ENCODE measurements at places on chromosomes 2 and 18. TPM values are rescaled to one million over a fixed set of nuclear protein-coding genes. Genes with fewer than 3 reads are reported as not detected.

ZAP70 gene
- under 0.01 TPM for total RNA-seq

DNA sequence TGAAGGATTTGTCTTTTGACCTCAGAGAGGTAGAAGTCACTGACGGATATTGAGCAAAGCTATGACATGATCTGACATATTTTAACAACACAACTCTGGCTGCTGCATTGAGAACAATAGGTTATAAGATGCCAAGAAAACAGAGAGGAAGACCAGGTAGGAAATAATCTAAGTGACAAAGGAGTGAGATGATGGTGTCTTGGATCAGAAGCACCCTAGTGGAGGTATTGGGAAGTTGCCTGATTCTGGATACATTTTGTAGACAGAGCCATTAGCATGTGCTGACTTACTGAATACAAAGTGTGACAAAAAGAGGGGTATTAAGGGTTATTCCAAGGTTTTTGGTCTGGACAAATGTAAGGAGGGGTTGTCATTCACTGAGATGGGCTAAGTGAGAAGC lies 1438.1 kb downstream of the DPP10 start:
- DNase-seq = no peak

DNA sequence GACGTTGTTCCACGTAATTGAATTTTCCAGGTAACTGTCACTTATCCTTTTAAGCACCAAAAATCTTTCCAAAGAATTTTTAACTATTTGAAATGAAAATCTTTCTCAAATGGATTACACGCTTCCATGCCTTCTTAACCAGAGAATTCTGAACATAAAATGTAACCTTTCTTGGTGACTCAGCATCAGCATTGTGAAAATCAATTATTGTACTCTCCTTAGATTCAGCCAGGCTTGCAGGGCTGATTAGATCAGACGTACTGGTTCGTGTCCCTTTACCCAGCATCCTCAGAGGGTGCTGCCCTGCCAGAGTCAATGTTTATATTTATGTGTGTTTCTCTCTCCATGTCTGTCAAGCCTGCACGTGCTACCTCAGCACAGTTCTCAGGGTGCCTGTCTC lies 623.9 kb downstream of the CNTNAP5 start:
- no peak for DNase-seq

DNA sequence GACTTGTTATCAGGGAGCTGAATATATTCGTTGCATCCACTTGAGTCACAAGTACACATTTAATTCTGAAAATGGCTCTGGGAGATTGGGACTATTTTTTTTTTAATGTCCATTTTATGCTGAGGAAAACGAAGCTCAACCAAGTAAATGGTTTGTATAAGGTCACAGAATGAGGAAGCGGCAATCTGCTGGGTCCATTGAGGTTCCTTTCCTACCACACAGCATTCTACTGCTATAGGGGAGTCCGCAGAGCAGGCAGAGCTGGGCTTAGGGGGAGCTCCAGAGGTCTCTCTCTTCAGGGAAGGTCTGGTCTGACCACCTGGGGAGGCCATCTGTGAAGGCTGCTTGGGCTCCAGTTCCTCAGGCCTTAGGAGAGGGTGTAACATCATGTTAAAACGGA lies 77.9 kb downstream of the MCFD2 start:
- no peak for DNase-seq

MAIP1 gene
- 26.8 TPM for total RNA-seq

GRCh38 chr18:35141567-35142274 lies 99.1 kb upstream of the ZNF397 start:
- no peak for DNase-seq

GRCh38 chr2:75064691-75065396 lies 106.4 kb downstream of the POLE4 start:
- peak; percentile 64 for DNase-seq

DNA sequence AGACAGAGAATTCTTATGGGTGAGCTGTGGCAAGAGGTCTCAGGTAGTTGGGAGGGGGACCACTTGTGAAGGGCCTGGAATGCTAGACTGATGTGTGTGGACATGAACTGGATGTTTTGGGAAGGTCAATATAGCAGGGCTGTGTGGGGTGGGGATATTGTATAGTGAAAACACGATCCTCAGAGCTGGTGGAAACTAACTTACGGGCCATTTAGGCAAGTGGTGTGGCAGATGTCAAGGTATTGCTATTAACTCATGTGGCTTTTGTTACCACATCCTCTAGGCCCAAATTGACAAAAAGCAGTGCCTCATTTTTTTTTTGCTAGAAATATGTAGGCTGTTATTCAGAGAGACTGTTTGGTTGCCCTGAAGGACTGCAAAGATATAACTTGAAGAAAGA lies 8.0 kb upstream of the GALNT1 start:
- no peak for DNase-seq

UGT1A8 gene
- total RNA-seq = not detected

HOXD12 gene
- not detected for total RNA-seq

UGT1A9 gene
- not detected for total RNA-seq

ARHGAP25 gene
- 0.29 TPM for total RNA-seq

DNA sequence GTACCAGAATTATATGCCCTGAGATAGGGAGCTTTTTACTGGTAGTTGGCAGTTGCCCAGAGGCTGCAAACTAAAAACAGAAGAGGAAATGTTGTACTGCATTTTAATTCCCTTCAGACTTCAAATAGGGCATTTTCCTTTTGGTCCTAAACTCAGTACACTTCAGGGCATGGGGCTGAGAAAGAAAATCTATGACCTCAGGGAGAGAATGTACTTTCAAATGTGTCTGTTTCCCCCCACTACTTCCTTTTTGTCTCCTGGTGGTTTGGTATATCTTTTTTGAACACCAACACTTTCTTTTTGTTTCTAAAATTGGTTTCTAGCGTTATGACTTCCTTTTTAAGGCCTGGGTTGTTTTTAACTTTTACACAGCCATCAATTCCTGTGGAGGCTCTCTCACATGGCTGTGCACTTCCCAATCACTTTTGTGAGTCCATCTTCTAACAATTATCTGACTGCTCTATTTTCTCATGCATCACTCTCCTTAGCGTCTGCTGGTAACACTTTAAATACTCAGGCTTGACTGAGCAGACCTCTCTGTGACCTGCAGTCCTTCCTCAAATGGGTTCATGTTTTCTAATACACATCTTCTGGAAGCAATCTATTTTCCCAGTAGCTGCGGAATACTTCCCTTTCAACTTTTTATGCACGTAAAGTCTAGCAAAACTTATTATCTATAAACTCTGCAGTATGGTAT lies 596.0 kb downstream of the LRP1B start:
- no peak for DNase-seq

SETBP1 gene
- 23.0 TPM for total RNA-seq

CHRND gene
- not detected for total RNA-seq

DNA sequence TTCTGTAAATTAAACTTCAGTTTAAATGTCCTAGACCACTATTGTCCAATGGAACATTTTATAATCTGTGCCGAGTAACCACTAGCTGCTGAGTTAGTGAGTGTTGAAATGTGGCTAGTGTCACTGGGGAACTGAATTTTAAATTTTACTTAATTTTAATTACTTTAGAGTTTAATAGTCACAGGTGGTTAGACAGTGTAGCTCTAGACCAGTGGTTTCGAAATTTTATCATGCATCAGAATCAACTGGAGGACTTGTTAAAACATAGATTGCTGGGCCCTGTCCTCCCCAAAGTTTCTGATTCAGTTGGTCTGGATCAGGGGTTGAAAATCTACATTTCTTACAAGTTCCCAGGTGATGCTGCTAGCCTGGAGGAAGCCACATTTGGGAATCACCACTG lies 110.4 kb downstream of the FMNL2 start:
- no peak for DNase-seq

AOX1 gene
- 76.4 TPM for total RNA-seq

GRCh38 chr18:46716336-46716735 lies 40.5 kb downstream of the ST8SIA5 start:
- no peak for DNase-seq

DNA sequence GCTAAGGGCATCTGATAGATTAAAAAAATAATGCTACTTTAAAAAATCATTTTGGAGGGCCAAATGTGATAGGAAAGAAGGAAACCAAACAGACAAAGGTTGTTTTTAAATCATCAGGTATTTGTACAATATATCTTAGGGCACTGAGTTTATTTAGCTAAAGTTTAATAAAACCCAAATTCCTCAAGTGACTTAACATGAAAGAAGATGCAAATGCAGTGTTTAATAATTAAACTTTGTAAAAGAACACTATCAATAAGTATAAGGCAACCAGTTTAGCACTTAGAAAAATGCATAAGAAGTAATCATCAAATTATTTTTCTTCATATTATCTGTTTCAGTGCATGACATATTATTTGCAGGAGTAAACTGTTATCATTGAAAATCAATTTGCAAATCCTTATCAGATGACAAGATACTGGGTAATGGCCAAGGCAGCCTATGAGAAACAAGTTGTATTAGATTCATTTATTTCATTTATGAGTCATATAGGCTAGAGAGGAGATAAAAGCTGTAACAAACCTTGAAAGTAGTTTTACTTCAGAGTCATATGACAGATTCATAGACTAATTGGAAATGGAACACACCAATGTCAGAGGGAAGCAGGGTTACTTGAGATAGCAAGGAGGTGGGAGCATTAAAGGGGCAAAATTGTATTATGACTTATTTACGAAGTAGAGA lies 165.5 kb downstream of the GCA start:
- no peak for DNase-seq

DNA sequence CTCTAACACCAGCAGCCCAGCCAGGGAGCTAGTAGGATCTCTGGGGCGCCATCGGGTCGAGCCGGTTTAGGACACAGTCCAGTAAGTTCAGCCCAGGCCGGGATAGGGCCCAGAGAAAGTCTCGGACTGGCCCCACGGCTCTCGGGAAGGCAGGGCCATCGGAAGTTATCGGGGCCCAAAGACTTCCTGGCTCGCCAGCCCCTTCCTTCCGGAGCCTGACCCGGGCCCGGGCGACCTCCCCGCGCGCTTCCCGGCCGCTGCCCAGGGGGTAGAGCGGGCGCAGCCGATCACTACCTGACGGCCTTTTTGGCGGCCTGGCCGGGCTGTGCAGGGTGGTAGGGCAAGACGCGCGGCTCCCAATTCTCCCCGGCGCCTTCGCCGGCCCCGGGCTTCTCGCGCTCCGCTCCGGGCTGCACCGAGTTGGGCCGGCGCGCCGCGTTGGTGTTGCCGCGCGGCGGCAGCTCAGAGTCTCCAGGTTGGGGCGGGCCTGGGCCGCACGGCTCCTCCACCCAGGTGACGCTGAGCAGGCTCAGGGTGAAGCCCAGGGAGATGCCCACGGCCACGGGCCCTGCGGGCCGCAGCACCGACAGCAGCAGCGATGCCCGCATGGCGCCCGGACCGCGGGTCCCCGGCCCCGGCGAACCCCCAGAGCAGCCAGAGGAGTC lies 546 bp downstream of the CHPF start:
- peak; percentile 96 for DNase-seq

DNA sequence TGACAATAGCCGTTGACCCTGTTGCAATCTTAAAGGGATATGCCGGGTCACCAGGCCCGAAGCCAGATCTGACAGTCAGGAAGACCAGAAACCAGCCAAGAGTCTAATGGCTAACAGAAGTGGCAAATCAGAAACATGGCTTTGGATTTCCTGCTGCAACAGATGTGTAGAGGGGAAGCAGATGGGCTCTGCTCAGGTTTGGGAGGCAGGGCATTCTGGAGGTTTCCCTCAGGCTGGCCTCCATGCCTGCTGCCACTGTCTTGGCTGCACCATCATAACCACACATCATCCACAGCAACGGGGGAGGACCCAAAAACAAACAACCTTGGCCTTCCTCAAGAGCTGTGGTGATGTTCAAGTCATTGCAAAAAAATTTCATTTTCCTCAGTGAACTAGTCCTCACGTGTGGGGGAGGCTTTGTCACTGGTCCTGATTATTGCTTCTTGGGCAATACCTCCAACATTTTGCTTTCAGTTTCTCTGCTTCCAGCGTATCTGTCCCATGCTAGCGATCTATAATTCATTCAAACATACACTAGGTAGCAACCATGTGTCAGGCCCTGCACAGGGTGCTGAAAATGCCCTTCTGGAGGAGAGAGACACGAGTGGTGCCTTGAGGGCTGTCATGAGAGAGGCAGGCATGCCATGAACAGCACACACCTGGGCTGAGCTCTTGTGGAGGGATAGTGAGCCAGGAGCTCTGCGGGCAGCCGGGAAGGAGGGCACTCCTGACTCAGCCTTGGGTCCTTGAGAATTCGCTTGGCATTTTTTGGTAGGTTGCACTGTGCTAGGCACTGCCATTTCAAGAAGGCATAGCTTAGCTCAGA lies 48.2 kb upstream of the LGALSL start:
- peak; percentile 74 for DNase-seq

- DNase-seq = no peak
These were observed 25.7 kb downstream of the RAB10 start for GRCh38 chr2:26059542-26059941.

GRCh38 chr2:212520340-212520739 lies 18.3 kb downstream of the ERBB4 start:
- no peak for DNase-seq

- DNase-seq = no peak
These were observed 67.2 kb upstream of the ATL2 start for GRCh38 chr2:38444247-38444646.

- DNase-seq = no peak
These were observed 145.3 kb upstream of the AQP4 start for GRCh38 chr18:27010784-27011183.

DNA sequence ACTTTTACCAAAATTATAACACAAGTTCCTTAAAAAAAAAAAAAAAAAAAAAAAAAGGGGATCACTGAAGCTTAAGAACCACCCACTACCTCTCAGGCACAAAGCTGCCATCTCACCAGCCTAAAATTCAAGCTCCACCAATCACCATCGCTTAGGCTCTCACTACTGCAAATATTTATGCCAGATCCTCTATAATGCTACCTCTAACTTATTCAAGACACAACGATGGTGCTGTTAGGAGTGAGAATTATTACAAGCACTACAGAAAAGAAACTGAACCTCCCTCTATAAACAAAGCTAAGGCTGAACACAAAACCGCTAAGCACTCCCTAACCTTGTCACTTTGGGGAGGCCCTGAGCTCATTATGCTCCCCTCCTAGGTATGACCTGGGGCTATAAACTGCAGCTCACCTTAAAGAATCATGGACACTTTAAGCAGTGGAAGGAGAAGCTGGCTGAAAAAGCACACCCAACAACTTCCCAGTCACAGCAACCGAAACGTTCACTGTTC lies 3.6 kb downstream of the FZD5 start:
- no peak for DNase-seq

DNA sequence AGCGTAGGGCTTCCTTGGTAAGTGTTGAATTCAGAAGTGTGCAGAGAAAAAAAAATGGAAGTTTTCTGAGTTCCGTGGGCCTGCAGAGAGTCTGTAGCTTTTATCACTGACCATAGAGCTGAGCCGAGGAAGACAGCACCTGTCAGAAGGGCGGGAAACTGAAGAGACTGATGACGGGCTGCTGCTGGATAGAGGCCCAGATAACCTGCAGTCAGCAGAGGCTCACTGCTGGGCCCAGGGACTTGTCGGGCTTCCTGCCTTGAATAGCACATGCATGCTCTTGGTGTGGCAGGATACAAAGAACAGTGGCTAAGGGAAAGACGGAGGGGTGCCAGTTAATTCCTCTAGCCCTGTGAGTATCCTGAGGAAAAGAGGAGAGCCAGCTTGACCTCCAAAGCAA lies 166.4 kb downstream of the MGAT5 start:
- DNase-seq = no peak

GRCh38 chr2:121329786-121330185 lies 44.8 kb upstream of the TFCP2L1 start:
- no peak for DNase-seq

Measured in osteoblast (primary cell).